ENCODE measurements at places on chromosomes 3 and 15. TPM values are rescaled to one million over a fixed set of nuclear protein-coding genes. Genes with fewer than 3 reads are reported as not detected.

Gene MKRN3
- not detected for total RNA-seq

Gene SKOR1
- 0.63 TPM for total RNA-seq

Gene PLCB2
- total RNA-seq, result 21.8 TPM

Gene SPSB4
- total RNA-seq, result 0.85 TPM

Gene CD200R1
- 0.52 TPM for total RNA-seq

Gene AMIGO3
- total RNA-seq, result not detected

Gene KNG1
- total RNA-seq, result 3.2 TPM

Gene FBXL22
- total RNA-seq, result 5.1 TPM

Gene ADAMTS9
- total RNA-seq, result 20.5 TPM

Gene WDR93
- not detected for total RNA-seq

Gene LRRIQ4
- total RNA-seq, result not detected

Gene CLEC3B
- 22.2 TPM for total RNA-seq

Gene SPTBN5
- 0.36 TPM for total RNA-seq

Gene GP9
- not detected for total RNA-seq

Gene RBPMS2
- total RNA-seq, result 6.3 TPM

Gene SLC15A2
- total RNA-seq, result 4.5 TPM

Gene CCDC39
- total RNA-seq, result 0.09 TPM

Gene ROBO2
- 1.3 TPM for total RNA-seq

Gene GOLGA6L7
- total RNA-seq, result not detected

Gene EFCAB12
- 0.69 TPM for total RNA-seq

Gene RPL4
- total RNA-seq, result 1,087 TPM

Gene CPLX3
- 0.16 TPM for total RNA-seq

Gene PAK6
- total RNA-seq, result 2.7 TPM

Gene HTR3E
- total RNA-seq, result 0.16 TPM

Gene SMCO1
- not detected for total RNA-seq

Gene ESYT3
- 15.1 TPM for total RNA-seq

Gene COX17
- 45.5 TPM for total RNA-seq

Gene ULK4
- 10.1 TPM for total RNA-seq

Gene NR1I2
- total RNA-seq, result 141 TPM

Gene LDHAL6B
- total RNA-seq, result not detected

Gene SLC12A8
- 13.6 TPM for total RNA-seq

Gene TRPM1
- not detected for total RNA-seq

Gene CALML4
- total RNA-seq, result 50.8 TPM

Gene MRPS22
- 52.0 TPM for total RNA-seq

Gene MEIS2
- 8.9 TPM for total RNA-seq

Gene CYP1A2
- total RNA-seq, result not detected

Gene FAM174B
- total RNA-seq, result 14.7 TPM

Gene CACNA2D2
- 3.8 TPM for total RNA-seq

Gene EXD1
- not detected for total RNA-seq

Gene LYZL4
- total RNA-seq, result not detected

Gene KIF7
- total RNA-seq, result 1.6 TPM

Gene CLDN1
- 0.57 TPM for total RNA-seq

Gene FAM43A
- 22.4 TPM for total RNA-seq

Gene CYP8B1
- not detected for total RNA-seq

Gene SEMA3F
- total RNA-seq, result 14.6 TPM

Gene GP5
- total RNA-seq, result 0.19 TPM

Gene MST1R
- 153 TPM for total RNA-seq

Gene LMOD3
- 0.34 TPM for total RNA-seq

Gene PLA1A
- total RNA-seq, result 0.58 TPM

Gene COPS2
- 43.5 TPM for total RNA-seq

Gene FEZF2
- not detected for total RNA-seq

Gene OR4F6
- total RNA-seq, result not detected

Gene NME9
- total RNA-seq, result not detected

Gene PSTPIP1
- total RNA-seq, result 8.2 TPM

Gene ACOX2
- total RNA-seq, result 34.8 TPM

Gene AQP9
- 0.09 TPM for total RNA-seq

Data from mucosa of descending colon (tissue), 3 donors.